ENCODE measurements at places on chromosomes 12 and 14. TPM values are rescaled to one million over a fixed set of nuclear protein-coding genes. Genes with fewer than 3 reads are reported as not detected.
A peak's percentile ranks its signal among the peaks of the same experiment; 100 is the strongest.

DNA sequence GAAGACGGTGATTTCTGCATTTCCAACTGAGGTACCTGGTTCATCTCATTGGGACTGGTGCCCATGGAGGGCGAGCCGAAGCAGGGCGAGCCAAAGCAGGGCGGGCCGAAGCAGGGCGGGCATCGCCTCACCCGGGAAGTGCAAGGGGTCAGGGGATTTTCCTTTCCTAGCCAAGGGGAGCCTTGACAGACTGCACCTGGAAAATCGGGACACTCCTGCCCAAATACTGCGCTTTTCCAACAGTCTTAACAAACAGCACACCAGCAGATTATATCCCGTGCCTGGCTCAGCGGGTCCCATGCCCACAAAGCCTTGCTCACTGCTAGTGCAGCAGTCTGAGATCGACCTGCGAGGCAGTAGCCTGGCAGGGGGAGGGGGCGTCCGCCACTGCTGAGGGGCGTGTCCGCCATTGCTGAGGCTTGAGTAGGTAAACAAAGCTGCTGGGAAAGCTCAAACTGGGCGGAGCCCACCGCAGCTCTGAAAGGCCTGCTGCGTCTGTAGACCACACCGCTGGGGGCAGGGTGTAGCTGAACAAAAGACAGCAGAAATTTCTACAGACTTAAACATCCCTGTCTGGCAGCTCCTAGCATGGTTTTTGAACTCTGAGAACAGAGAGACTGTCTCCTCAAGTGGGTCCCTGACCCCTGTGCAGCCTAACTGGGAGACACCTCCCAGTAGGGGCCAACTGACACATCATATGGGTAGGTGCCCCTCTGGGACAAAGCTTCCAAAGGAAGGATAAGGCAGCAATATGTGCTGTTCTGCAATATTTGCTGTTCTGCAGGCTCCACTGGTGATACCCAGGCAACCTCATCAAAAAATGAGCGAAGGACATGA lies 77.2 kb downstream of the BAZ1A start:
- no peak for DNase-seq

Gene CPNE6
- 2.2 TPM for total RNA-seq

Gene EFS
- 10.8 TPM for total RNA-seq

GRCh38 chr12:117863002-117863709 lies 105.6 kb downstream of the KSR2 start:
- no peak for DNase-seq

DNA sequence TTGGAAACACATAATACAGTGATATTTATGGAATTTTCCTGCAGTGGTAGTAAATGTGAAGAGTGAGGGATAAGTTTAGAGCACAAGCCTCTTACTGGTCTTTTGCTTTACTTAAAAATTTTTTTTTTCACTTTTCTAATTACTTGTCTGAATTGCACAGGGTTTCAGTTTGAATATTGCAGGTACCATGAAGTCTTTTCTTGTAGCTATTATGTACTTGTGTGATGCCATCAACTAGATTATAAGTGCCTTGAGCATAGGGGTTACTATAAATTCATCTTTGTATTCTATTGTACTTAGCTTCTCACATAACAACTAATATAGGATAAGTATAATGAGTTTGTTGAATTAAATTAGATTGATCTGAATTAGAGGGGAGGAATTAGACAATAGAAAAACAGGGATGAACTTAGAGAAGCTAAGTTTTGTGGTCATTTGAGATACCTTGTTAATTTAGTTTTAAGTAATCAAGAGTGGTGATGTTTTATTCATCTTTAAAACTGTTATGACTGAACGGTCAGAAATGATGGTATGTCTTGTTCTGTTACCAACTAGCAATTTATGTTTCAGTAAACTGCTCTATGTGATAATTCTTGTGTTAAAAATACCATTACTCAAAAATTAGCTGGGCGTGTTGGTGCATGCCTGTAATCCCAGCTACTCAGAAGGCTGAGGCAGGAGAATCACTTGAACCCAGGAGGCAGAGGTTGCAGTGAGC lies 42.1 kb downstream of the CCDC91 start:
- DNase-seq: no peak

- no peak for DNase-seq
Observed at GRCh38 chr14:91125271-91125660, 11.4 kb downstream of the DGLUCY start.

- no peak for DNase-seq
Observed at GRCh38 chr12:92627511-92627910, 75.3 kb upstream of the PLEKHG7 start.

DNA sequence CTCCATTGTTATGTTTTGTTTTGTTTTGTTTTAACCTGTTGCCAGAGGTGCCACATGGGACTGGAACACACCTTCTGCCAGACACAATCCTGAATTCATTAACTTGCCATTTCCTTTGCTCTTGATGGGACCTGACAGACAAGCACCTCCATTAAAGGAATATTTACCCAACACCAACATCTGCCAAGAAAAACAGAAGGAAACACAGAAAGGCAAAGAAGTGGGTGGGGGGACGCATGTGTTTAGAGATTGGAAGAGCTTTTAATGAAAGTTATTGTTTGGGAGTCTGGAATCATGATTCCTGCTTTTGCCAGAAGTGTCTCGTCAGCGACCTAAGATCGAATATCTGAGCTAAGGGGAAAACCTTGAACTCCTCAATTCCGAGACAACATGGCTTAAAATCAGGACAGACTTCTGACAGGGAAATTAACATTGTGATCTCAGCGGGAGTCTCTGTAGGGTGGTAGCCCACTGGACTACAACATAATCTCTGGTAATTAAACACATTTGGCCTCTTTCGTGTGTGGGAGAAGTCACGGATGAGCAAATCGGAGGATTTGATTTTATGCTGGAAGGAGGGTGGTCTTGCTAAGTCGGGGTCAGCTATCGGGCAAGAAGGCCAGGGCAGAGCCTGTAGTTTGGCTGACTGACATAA lies 210.4 kb upstream of the FAR2 start:
- DNase-seq: no peak

DNA sequence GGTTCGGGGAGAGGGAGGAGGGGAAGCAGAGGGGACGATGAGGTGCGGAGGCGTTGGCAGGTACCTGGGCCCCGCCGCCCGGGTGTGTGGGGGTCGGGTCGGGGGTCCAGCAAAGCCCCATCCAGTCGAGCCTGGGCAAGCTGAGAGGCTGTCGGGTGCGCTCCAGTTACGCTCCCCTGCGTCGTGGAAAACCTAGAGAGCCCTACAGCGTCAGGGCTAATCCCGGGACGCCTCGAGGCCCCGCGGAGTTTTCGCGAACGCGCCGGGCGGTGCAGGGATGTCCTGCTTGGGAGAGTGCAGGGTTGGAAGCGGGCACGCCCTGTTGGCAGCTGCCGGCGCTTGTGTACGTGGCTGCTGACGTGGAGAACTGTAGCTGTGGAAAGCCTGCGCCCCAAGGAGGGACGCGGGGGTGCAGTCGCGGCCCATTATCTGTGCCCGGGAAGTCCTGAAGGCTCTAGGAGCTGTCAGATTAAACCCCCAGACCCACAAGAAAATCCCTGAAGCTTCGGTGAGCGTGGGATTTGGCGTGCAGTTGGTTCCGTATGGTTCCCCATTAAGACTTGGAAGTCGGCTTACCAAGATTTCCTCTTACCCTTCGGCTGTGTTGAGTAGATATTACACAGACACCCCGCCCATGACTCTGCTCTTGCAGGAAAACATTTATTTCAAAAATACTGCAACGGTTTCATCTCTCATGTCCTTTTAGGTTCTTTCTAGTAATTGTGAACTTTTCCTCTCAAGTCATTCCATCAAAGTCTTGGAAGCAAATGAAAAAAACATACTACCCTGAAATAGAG lies 11.3 kb upstream of the SLC38A2 start:
- DNase-seq: peak; percentile 95

- no peak for DNase-seq
Observed at GRCh38 chr12:123621101-123621500, 12.4 kb downstream of the EIF2B1 start.

GRCh38 chr14:65860956-65861611 lies 448.6 kb downstream of the FUT8 start:
- DNase-seq: no peak

Gene FSCB
- total RNA-seq: not detected

DNA sequence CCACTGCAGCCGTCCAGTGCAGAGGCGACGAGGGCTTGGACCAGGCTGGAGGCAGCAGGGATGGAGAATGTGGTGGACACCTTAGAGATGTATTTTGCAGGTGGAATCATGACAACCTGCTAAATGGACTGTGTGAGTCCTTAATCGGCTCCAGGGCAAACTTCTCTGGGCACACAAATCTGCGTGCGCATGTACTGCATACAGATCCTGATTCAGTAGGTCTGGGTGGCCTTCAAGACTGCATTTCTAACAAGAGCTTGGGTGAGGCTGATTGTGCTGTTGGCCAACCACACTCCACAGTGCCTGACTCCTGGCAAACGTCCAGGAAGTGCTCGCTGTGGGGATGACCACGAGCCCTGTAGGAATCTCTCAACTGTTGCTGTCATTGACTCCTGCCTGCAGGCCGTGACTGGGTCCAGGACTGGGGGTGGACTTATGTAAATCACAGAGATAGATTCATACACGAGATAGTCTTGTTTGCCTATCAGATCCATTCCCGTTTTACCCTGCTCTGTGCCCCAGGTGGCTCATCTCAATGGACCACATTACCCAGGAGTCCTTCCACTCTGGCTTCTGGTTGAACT lies 27.2 kb downstream of the JDP2 start:
- DNase-seq: peak; percentile 79

DNA sequence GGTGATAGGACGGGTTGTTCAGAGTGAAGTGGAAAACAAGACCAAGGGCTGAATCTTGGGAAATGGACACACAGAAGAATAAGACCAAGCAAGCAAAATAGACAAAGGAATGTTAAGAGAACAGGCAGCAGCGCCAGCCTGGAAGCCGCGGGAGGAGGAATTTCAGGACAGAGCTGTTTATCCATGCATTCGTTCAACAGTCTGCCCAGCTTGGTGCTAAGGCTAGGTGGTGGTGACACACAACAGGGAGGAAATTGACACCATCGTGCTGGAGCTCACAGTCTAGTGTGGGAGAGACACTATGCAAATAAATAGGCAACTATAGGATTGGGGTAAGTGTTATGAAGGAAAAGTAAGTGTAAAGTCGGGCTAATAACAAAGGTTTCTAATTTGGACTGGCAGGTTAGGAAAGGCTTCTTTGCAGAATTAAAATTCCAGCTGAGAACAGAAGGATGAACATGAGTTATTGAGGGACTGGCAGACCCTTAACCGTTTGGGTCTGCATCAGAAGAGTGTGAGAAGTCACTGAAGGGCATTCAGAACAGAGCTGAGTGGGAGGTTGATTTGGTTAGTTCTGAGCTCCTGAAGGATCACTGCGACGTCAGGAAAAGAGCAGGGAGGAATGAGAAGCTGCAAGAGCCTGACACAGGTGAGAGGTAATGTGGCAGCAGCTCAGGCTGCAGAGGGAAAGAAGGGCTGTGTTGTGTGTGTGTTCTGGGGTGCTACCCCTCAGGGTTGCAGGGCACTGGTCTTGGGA lies 242.6 kb upstream of the FKBP4 start:
- DNase-seq: no peak

Measured in mucosa of gallbladder (tissue), 1 donor.